ENCODE measurements at places on chromosomes 12 and 14.

DNA sequence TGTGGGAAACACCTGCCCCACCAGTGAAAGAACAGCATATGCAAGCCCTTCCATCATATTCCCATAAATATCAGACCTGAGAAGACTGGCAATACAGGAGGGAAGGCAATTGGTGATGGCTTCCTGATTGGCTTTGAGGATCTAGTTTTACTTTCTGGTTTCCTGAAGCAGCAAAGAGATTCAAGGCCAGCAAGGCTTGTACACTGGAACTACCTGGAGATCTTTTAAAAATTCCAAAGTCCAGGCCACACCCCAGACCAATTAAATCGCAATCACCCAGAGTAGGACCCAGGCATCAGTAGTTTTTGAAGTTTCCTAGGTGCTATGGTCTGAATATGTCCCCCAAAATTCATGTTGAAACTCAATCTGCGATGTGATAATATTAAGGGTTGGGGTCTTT is 2.9 kb upstream of the TEP1 start:
- no peak for DNase-seq

GRCh38 chr12:90173499-90174197 is 465.0 kb upstream of the ATP2B1 start:
- no peak for DNase-seq

- no peak for DNase-seq
These were observed 3.3 kb upstream of the HAL start for GRCh38 chr12:95999484-95999883.

DNA sequence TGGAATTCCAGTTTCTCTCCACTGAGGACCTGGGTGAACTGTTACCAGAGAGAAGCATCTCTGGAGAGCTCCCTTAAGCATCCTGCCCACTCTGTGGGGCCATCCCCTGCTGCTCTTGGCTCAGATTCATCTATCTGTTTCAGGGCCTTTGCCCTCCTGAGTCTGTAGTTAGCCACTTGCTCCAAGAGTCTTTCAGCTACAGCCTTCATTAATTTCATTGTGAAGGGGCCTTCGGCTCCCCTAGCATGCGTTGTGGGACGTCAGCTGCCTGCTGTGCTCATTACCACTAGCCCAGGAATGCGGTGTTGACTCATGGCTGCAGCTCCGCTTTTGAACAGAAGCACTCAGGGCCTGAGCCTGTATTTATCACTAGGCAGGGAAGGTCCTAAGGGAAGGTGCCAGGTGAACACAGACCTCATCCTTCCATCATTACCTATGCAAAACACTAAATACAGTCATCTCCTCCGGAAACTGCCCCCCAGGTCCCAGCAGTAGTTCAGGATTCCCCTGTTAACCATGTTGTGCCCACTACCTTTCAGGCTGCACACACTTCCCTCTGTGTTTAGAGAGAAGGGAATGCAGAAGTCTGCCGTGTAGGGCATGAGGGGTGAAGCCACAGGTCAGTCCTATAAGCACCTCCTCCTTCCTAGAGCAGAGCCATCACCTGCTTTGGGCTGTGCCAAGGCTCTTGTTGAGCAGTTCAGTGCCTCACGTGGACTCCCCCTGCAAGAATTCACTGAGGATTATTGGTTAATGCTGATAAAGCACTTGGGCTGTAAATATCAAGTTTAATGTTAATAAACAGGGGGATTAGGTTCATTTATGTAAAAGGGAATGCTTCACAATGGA is 191.4 kb downstream of the CACNA1C start:
- DNase-seq, result no peak

- no peak for DNase-seq
These were observed 4.3 kb downstream of the TGM1 start for GRCh38 chr14:24258548-24259265.

DNA sequence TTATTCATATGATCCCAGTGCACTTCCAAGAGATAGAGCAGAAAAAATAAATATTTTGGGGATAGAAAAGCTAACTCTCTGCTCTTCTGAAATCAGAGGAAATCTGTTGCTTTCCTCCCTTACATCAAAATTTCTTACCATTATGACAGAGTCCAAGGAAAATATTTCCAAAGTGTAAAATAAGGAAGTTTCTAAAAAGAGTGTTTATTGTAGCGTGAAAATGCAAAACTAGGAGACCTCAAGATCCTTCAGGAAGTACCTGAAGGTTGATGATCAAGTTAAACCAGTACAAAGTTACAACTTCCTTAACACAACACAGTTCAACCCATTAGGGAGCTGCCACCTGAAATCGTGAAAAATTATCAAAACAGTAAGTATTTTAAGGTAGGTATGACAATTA is at the start of gene OR6C2:
OR6C2 (plus strand) TSS at position 301 of the 400 bp plus-strand sequence. CDS start 8,138 bp downstream, outside the sequence.
- no peak for DNase-seq

- DNase-seq, result no peak
These were observed 2.1 kb downstream of the MAP1LC3B2 start for GRCh38 chr12:116561181-116561821.

GRCh38 chr14:90455100-90455571 is 58.3 kb downstream of the CALM1 start:
- no peak for DNase-seq

- DNase-seq, result no peak
These were observed 182.0 kb downstream of the CACNA1C start for GRCh38 chr12:2234646-2235350.

- DNase-seq, result no peak
These were observed 136.6 kb upstream of the SLC38A2 start for GRCh38 chr12:46509135-46509534.

DNA sequence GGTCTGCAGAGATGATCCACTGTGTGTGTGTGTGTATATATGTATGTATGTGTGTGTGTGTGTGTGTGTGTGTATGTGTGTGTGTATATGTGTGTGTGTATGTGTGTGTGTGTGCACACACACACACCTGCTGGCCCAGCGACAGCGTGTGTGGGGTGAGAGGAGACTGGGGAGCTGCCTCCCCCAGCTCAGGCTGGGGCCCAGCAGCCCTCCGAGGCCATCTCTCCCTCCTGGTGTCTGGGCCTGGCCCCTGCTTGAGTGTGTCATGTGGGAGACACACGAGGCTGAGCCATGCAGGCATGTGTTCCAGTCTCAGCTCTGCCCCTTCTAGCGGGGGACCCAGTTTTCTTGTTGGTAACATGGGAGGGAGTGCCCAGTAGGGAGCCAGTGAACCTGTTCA is 10.0 kb upstream of the TNFAIP2 start:
- DNase-seq, result no peak
